ENCODE measurements at places on chromosomes 7 and 10.

DNA sequence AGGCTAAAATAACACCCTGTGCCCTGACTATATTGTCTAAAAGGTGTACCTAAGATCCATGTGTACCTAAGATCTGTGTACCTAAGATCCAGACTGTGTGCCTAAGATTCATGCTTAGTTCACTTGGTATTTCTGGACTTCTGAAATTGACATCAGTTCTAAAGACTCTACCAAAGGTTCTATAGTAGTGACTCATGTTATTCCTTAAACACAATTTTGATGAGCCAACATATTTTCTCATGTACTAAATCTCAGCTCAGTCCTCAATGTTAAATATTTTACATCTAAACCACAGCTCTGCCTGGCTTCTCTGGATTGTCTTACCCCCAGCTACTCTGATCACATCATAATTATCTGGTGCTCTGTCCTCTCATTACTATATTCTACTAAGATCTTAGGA is 802.3 kb upstream of the SORCS1 start:
- DNase-seq, result no peak

GRCh38 chr7:41581041-41581440 is 121.8 kb downstream of the INHBA start:
- no peak for DNase-seq

DNA sequence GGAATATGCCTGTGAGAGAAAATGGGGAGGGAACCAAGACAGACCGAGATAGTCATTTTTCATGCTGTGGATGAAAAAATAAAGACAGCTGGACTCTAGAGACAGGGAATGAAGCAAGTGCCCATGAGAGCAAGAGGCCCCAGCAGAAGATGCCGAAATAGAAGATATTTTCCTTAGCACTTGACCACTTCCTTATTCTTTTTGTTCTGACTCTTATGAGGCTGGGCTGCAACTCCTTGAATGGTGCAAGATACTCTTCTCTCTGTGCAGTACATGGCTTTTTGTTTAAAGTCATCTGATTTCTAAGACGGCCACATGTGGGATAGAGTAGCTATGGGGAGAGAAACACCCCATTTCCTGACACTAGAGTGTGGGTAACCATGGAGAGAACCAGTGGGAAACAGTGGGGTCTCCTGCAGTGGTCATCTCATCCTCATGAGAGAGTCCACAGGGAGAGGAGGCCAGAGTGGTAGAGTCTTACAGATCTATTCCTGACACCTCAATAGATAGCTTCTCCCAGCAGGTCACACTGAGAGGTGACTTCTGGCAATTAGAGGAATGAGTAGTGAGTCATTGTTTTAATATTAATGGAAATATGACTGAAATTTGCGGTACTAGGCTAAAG is 18.0 kb upstream of the VCL start:
- no peak for DNase-seq

DNA sequence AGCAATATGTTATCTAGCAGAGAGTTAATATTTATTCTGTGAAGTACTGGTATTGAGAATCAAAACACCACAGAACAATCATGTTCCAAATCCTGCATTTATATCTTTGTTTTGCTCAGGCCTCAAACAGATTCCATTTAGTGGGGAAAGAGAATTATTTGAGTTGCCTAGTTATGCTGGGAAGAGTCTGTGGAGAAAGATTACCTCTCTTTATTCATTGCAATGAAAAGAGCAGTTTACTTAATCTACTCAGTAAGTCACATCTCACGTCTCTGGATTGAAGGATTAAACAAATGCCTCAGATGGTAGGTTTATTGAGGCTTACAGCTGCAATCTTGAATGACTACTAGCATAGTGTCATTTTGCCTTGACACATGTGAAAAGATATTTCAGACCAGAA is 76.4 kb downstream of the RUNDC3B start:
- DNase-seq, result no peak

- no peak for DNase-seq
These were observed 13.9 kb downstream of the TSPAN14 start for GRCh38 chr10:80468002-80468401.

GRCh38 chr10:76679030-76679429 is 958.6 kb downstream of the KCNMA1 start:
- no peak for DNase-seq

DNA sequence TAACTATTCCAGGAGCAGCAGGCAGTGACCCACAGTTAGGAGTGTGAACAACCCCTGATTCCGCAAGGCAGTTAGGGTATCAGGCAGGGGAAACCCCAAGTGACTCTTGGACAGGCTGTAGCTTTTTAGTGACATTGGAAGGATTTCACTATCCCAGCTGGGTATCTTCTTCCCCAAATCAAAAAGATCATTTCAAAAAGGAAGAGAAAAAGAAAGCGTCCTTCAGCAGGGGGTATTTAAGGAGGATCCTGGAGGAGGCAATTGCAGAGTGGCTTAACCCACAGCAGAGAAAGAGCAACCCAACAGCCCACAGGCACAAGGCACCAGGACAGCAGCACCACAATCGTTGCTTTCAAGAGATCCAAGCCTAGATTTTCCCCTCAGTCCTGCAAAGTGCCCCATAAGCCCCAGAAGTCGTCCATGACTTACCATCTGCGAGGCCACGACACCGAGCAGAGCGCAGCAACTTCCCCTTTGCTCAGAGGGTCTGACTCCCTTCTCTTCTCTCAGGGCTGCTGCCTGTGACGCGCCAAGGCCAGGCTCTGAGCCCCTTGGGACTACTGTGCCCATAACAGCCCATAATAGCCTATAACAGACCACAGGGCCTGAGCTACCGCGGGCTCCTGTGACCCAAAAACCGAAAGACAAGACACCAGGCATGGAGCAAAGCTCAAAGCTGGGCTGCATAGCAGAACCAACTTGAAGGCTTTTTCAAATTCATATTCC is 19.8 kb downstream of the PIK3AP1 start:
- DNase-seq, result no peak

DNA sequence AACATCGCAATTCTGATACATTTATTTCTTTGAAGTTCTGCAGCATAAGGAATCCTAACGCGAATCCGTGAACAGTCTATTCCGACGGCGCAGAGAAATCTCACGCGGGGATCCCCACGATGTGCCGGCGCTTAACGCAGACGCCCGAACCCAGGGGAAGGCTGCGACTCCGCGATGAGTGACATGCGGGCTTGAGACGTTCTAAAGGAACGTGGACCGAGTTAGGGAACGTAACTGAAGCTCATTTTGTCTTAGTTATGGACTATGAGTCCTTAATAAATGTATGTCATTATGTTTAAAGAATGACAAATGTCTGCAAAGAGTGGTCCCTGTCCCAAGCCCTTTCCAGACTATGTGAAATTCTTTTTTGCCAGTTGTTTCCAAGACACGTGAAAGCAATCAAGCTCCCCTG is 995 bp upstream of the PARD3 start:
- no peak for DNase-seq

Measured in NCI-H1930 (cell line).